GM23338 (cell line): ENCODE measurements at places on chromosomes 4 and X. TPM values are rescaled to one million over a fixed set of nuclear protein-coding genes. Genes with fewer than 3 reads are reported as not detected.

- DNase-seq = peak; percentile 16
Observed at GRCh38 chr4:71231129-71232055, 107.4 kb upstream of the SLC4A4 start.

- DNase-seq = no peak
Observed at GRCh38 chr4:120445186-120445585, 378.5 kb upstream of the MAD2L1 start.

DNA sequence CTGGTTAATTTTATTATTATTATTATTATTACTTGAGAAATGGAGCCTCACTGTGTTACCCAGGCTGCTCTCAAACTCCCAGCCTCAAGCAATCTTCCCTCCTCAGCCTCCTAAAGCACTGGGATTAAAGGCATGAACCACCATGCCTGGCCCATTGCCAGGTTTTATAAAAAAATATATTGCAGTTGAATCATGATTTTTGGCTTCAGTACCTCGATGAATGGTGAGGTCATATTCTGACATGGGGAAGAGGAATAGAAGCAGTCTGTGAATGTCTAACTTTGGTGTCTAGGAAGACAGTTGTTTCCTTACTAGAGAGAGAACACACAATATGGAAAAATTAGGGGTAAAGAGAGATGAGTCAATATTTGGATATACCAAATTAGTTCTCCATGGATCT, 32.0 kb downstream of the CCSER1 start:
- no peak for DNase-seq

EREG gene
- polyA plus RNA-seq = not detected in 2 replicates

GRCh38 chr4:102217775-102218355, 127.4 kb downstream of the SLC39A8 start:
- no peak for DNase-seq

GRCh38 chrX:119482041-119482440, 13.8 kb downstream of the SLC25A5 start:
- DNase-seq = no peak

GRCh38 chr4:87228262-87228860, 7.9 kb upstream of the KLHL8 start:
- DNase-seq = no peak

- no peak for DNase-seq
Observed at GRCh38 chr4:42306221-42307109, 90.8 kb upstream of the SHISA3 start.

GRCh38 chrX:51332188-51332942, at the start of gene NUDT10:
Gene NUDT10 (plus strand): TSS chrX:51332822. CDS start chrX:51332966, 144 bp downstream.
- DNase-seq = peak; percentile 81

DNA sequence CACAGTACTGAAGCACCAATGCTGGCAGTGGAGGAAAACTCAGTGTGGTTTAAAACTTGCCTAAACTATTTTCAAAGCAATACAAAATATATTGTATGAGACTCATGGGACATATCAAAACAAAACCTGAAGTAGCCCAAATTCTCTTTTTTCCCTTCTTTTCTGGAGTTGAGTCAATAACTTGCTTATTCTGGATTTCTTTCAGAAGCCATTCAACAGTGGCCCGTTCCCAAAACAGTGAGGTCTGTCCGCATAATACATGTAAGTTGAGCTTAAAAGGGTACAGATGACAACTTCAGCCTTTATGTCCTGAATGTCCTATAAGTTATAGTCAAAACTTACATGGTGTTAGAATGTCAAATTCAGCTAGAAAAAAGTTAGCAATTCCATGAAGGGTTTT, 100.8 kb downstream of the SHISA3 start:
- DNase-seq = no peak

GRCh38 chr4:184968366-184968765, 49.9 kb upstream of the HELT start:
- no peak for DNase-seq

DNA sequence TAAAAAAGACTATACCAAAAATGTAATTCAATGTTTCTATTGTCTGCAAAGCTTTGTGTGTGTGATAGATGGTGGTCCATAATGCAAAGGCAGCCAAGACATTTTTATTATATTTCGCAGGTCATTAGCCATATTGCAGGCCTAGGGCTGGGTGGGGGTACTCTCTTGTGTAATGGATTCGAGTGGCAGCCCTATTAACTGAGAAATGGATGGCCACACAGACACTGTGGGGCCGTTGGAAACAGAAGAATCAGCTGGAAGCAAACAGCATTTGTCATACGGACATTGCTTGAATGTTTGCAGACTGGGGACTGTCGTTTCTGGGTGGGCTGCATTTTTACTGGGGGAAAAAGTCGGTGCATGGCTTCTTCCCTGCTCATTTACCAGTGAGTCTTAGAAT, 101.4 kb downstream of the GPR143 start:
- no peak for DNase-seq

MYOZ2 gene
- polyA plus RNA-seq = 0.10 TPM in 1 of 2 replicates, not detected in the other

DNA sequence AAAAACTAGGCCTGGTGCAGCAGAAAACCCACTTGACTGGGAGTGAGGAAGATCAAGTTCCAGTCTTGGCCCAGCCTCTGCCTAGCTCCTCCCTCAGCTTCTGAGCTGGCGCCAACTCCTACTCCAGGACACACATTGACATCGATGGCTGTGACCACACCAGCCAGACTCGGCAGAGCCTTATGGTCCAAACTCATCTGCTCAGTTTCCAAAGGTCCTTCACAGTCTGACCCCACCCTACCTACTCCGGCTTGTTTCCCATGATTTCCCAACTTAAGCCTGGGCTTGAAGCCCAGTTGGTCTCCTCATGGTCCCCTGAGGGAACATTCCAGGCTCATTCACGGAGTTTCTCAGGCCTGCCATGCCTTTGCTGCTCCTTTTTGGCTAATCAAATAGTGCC, 10.1 kb downstream of the ELF4 start:
- DNase-seq = no peak

- no peak for DNase-seq
Observed at GRCh38 chrX:138157850-138158249, 553.7 kb downstream of the FGF13 start.

GRCh38 chr4:2913168-2913567, 50.0 kb downstream of the NOP14 start:
- no peak for DNase-seq

DNA sequence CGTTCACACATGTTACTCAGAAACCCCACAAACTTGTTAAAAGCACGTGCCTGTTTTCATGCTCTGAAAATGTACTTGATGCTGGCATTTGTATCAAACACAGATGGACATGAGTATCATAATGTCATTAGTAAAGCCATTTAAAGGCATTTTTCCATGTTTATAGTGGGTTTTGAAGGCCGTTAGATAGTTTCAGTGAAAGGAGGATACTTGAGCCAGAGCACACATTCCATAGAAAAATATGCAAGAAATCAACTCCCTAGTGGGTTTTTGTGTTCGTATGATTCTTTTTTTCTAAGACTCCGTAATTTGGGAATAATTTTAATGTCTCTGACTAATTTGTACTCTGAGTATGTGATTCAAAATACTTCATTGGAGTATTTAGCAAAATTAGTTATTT, 216.2 kb upstream of the BMP3 start:
- no peak for DNase-seq

GRCh38 chrX:39514801-39515200, 583.0 kb downstream of the BCOR start:
- no peak for DNase-seq
